ENCODE measurements at places on chromosomes 2 and 18. TPM values are rescaled to one million over a fixed set of nuclear protein-coding genes. Genes with fewer than 3 reads are reported as not detected.

GRCh38 chr18:46060359-46060841 is 11.7 kb downstream of the PSTPIP2 start:
- no peak overlapping the region for H3K4me3 ChIP-seq
- no peaks in the 10 kb centered on the region for H3K36me3 ChIP-seq
- no peak overlapping the region for H3K27ac ChIP-seq
- H3K27me3 ChIP-seq = no peaks in the 10 kb centered on the region

GRCh38 chr18:25074925-25075324 is 277.0 kb downstream of the ZNF521 start:
- no peaks in the 10 kb centered on the region for H3K27me3 ChIP-seq
- no peak for DNase-seq
- H3K4me3 ChIP-seq = no peak overlapping the region
- no peaks in the 10 kb centered on the region for H3K36me3 ChIP-seq

- no peak overlapping the region for H3K4me3 ChIP-seq
- peaks cover 4% of the 10 kb centered on the region for H3K4me1 ChIP-seq
- no peaks in the 10 kb centered on the region for H3K27me3 ChIP-seq
- no peak for DNase-seq
These were observed 53.6 kb downstream of the CCDC93 start for GRCh38 chr2:117960231-117960630.

GRCh38 chr2:155730804-155731203 is 601.7 kb downstream of the NR4A2 start:
- H3K4me1 ChIP-seq = no peaks in the 10 kb centered on the region
- H3K4me3 ChIP-seq = no peak overlapping the region
- no peaks in the 10 kb centered on the region for H3K27me3 ChIP-seq
- DNase-seq = no peak

Gene NEUROD1
- not detected for total RNA-seq

DNA sequence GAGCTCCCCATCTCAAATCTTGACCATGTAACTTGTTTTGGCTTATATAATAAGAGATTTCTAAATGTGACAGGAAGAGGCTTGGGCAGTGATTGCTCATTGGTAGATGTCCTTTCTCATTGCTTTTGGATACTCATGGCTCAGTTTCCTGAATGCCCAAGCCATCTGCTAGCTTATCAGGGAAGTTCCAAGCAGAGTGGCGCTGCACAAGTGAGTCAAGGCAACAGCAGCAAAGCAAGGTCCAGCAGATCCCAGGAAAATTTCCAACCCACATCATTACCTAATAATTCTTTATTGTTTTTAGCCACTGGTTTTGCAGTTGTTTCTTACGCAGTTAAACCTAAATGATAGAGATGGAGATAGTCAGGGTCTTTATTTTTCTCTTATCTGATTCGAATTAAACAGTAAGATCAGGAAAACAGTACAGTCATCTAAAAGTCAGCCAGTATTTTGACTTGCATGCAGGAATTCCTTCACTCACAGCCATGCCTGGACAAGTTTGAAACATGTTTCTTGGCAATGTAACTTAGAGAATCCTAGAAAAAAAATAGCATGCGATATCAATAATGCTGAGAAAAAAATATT is 349.7 kb upstream of the TMEFF2 start:
- H3K27me3 ChIP-seq = no peaks in the 10 kb centered on the region
- no peaks in the 10 kb centered on the region for H3K36me3 ChIP-seq
- no peak overlapping the region for H3K4me3 ChIP-seq
- H3K27ac ChIP-seq = no peak overlapping the region

Gene TMEM182
- total RNA-seq = 1.6 TPM

Gene SCYGR3
- not detected for total RNA-seq

- H3K4me3 ChIP-seq = no peak overlapping the region
- H3K27ac ChIP-seq = no peak overlapping the region
- no peak for DNase-seq
These were observed 26.6 kb downstream of the TWSG1 start for GRCh38 chr18:9361191-9361590.

DNA sequence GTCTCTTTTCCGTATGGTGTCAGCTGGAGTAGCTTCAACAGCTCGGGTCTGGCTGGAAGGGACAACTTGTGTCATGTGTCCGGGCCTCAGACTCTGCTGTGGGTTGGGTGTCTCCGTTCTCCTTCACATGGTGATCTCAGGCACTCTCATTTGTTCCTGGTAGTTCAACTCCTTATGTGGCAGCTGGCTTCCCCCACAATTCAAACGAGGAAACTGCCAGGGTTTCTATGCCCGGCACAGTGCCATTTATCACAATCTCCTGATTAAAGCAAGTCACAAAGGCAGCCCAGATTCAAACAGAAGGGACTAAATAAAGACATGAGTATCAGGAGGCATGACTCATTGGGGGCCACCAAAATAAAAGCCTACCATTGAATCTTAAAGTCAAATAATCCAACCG is 22.7 kb downstream of the MRO start:
- H3K4me1 ChIP-seq = no peaks in the 10 kb centered on the region
- no peaks in the 10 kb centered on the region for H3K27me3 ChIP-seq
- H3K27ac ChIP-seq = no peak overlapping the region
- DNase-seq = no peak

DNA sequence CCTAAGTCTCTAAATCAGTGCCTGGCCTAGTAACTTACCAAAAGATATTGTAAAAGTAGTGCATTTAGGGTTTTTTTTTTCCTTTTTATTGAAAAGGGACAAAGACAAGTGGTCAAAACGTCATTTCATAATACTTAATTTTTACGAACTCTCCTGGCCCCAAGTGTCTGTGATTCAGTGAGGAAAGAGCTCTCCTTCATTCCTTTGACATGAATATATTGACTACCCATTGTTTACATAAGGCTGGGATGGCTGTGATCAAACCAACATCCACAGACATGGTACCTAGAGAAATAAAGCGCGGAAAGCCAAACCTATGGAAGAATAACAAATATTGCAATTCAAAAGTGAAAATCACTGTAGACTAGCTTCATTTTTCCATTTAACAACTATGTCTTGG is 198.4 kb downstream of the BABAM2 start:
- DNase-seq = no peak
- H3K4me1 ChIP-seq = no peaks in the 10 kb centered on the region
- no peaks in the 10 kb centered on the region for H3K36me3 ChIP-seq
- H3K27me3 ChIP-seq = no peaks in the 10 kb centered on the region
- H3K4me3 ChIP-seq = no peak overlapping the region

DNA sequence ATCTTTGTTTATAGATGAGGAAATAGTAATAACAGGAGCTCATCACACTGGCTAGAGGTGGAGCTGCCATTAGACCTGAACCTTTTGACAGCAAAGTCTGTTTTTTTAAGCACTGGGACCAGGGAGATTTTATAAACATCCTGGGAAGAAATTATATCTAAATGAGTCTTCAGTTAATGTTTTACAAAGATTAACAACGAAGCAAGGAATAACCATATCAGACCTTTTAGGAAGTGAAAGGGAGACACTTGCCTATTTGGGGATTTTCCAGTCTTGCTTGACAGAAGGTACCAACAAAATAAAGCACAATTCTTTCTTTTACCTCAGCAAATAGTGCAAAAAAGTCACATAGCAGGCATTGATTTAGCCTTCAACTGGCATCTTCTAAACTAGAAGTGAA is 777.0 kb downstream of the CPS1 start:
- H3K36me3 ChIP-seq = no peaks in the 10 kb centered on the region
- H3K27ac ChIP-seq = no peak overlapping the region
- no peaks in the 10 kb centered on the region for H3K4me1 ChIP-seq
- H3K27me3 ChIP-seq = no peaks in the 10 kb centered on the region
- H3K4me3 ChIP-seq = no peak overlapping the region

Gene PDE11A
- total RNA-seq = 1.2 TPM

- no peak overlapping the region for H3K27ac ChIP-seq
- DNase-seq = no peak
- H3K4me3 ChIP-seq = no peak overlapping the region
These were observed 269.0 kb downstream of the TFCP2L1 start for GRCh38 chr2:121015971-121016485.

- no peak overlapping the region for H3K27ac ChIP-seq
- DNase-seq = no peak
- no peaks in the 10 kb centered on the region for H3K4me1 ChIP-seq
- no peaks in the 10 kb centered on the region for H3K36me3 ChIP-seq
These were observed 96.8 kb downstream of the ADD2 start for GRCh38 chr2:70671092-70671675.

Gene POLR1A
- total RNA-seq = 28.2 TPM

Measured in aorta (tissue), 5 donors.